ENCODE measurements at places on chromosomes 6 and 20.

- DNase-seq: no peak
Measured at GRCh38 chr6:70162972-70163371, 139.9 kb downstream of the COL9A1 start.

GRCh38 chr6:47464052-47464451, 13.5 kb upstream of the CD2AP start:
- DNase-seq: no peak

DNA sequence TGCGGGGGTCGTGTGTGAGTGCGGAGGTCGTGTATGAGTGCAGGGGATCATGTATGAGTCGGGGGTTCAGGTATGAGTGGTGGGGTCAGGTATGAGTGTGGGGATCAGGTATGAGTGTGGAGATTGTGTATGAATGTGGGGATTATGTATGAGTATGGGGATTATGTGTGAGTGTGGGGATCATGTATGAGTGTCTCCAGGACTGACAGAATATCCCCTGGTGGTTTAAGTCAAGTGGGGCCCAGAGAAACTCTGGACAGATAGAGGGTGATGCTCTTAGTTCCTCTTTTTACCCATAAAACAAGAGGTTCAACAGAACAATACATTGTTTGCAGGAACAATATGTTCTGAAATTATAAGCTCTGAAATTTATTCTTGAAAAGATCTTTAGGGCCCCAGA, 131.9 kb downstream of the UST start:
- DNase-seq: no peak

GRCh38 chr6:115468272-115469005, 592.3 kb downstream of the FRK start:
- DNase-seq: no peak

DNA sequence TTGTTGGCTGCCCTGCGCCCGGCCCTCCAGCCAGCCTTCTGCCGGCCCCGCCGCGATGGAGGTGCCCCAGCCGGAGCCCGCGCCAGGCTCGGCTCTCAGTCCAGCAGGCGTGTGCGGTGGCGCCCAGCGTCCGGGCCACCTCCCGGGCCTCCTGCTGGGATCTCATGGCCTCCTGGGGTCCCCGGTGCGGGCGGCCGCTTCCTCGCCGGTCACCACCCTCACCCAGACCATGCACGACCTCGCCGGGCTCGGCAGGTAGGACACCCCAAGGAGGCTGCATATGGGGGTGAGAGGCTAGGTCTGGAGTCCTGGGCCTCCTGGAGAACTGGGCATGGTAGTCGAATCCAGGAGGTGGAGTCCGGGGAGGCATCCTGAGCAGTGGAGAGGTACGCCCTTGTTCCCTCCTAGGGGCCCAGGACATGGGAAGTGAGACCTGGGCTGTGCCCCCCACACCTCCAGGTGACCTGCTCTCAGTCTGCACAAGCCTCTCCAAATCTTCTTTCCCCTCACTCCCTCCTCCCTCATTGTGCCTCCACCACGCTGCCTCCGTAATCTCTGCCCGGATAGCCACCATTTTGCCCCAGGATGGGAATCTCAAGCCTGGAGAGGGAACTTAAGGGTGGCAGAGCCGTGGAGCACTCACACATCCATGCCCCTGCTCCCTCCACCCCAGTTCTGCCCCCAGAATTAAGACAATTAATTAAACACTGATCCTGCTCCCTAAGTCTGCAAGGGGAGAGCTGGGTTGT, 541 bp downstream of the CDC25B start:
- no peak for DNase-seq

DNA sequence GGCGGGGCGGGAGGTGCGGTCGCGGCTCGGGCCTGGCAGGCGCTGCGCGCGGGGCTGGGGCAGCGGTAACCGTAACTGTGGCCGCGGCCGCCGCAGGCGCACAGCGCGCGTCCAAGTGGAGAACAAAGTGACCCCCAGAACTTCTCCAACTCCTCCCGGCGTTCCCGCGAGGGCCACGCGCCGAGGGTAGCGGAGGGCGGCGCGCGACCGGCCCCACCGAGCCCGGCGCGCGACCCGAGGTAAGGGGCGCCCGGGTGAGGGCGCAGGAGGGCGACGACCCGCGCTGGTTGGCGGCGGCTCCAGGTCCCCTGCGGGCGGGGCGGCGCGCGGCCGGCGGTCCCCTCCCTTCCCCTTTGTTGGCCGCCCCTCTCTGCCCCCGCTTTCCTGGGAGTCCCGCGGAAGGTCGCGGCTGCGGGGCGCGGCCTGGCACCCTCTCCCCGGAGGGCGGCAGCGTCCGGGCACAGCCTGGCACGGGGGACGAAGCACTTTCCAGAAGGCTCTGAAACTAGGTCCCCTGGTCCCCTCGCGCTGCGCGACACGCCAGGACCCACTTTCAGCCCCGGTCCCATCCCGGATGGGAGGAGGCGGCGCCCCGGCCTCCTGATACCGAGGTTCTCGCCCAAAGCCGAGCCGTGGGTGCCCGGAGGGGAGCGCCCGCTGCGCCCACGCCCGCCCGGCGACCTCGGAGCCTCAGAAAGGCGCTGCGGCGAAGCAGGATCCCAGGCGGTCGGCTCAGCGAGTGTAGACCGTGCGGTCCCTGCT, at the start of gene TIAM2:
Gene TIAM2, plus strand, starts transcription at position 62 of the 762 bp plus-strand sequence. CDS start 133,909 bp downstream, outside the sequence.
- no peak for DNase-seq

- no peak for DNase-seq
Measured at GRCh38 chr20:22630701-22631100, 46.3 kb upstream of the FOXA2 start.

- no peak for DNase-seq
Measured at GRCh38 chr20:50376888-50377459, 133.2 kb upstream of the PTPN1 start.

GRCh38 chr6:131948692-131949619, 2.2 kb downstream of the CCN2 start:
- no peak for DNase-seq

DNA sequence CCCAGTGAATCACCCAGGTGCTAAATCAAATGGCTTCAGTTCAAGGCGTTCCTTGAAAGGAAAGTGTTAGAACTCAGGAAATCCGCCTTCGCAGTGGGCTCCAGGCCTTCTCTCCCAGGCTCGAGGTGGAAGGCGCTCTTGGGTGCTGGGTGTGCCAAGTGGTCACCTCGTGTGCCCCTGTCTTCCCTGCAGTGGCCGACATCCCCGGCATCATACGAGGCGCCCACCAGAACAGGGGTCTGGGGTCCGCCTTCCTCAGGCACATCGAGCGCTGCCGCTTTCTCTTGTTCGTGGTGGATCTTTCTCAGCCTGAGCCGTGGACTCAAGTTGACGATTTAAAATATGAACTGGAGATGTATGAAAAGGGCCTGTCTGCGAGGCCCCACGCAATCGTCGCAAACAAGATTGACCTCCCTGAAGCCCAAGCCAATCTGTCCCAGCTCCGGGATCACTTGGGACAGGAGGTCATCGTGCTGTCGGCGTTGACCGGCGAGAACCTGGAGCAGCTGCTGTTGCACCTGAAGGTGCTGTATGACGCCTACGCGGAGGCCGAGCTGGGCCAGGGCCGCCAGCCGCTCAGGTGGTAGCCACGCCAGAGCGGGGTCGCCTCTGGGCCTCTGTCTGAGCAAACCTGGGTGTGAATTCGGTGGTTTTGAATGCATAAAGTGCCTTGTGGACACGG, 17.8 kb downstream of the MTG2 start:
- DNase-seq: no peak

GRCh38 chr6:169145991-169146501, 107.6 kb downstream of the THBS2 start:
- no peak for DNase-seq

DNA sequence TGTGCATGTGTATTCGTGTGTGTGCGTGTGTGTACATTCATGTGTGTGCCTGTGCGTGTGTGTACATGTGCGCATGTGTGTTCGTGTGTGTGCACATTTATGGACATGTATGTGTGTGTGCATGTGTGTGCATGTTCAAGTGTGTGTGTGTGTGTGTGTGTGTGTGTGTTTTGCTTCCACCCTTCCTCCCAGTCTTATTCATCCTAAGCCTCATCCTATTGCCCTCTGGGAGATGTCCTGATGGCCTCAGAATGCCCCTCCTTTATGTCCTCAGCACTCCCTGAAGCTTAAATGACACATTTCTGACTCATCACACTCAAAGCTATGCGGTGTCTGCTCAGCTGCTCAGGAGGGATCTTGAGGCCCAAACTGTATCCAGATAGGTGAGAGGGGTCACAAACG, 76.6 kb upstream of the CCDC167 start:
- no peak for DNase-seq

DNA sequence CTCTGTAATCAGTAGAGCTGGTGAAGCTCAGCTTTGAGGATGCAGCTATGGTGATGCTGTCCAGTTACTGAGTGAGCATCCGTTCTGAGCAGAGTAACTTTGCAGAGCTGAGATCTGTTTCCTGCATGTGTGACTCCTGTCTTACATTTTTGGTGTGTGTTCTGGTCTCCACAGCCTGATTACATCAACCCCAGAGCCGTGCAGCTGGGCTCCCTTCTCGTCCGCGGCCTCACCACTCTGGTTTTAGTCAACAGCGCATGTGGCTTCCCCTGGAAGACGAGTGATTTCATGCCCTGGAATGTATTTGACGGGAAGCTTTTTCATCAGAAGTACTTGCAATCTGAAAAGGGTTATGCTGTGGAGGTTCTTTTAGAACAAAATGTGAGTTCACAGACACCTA, 81.6 kb downstream of the FAM120B start:
- DNase-seq: no peak

GRCh38 chr20:43528258-43528875, 20.9 kb downstream of the L3MBTL1 start:
- no peak for DNase-seq

- no peak for DNase-seq
Measured at GRCh38 chr20:53918020-53918311, 152.4 kb downstream of the BCAS1 start.

- no peak for DNase-seq
Measured at GRCh38 chr6:112770308-112770707, 423.2 kb downstream of the RFPL4B start.

- DNase-seq: no peak
Measured at GRCh38 chr20:61391812-61392520, 139.9 kb downstream of the CDH4 start.

GRCh38 chr6:149137594-149137993, 179.9 kb upstream of the TAB2 start:
- DNase-seq: no peak

DNA sequence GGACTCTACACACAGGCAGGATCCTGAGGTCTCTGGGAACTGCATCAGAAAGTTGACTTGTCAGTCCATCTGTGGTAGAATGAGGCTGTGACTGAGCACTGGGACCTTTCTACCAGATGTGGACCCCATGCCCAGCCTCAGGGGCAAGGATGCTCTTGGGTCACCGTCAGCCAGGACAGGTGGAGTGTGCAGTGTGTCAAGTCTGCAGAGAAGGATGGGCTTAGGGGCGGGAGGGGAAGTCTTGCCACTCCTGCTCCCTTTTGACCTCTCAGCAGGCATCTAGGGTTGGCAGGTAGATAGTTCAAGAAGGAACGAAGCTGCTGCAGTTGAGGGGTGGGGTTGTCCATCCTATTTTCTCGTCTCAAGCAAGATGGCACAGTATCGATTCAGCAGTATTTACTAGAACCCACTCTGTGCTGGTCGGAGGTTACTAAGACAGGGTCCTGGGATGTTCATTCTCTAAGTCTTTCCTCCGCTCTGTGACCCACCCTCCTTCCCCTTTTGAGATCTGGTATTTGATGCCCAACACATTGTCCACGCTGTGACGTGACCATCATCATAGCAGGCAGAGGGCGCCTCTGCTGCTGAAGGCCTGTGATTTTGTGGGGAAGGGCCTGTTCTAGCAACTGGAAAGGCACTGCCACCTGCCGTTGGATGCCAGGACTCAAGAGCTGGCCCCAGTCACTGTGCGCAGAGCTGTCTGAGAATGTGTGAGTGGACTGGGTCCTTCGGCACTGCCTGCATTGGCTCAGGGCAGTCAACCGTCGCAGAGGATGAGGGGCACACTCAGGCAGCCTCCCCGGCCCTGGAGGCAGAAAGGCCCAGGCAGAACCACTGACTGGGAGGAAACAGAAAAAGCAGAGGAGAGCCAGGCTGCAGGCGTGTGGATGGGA, 23.2 kb downstream of the RBCK1 start:
- DNase-seq: peak; percentile 35

GRCh38 chr6:25446830-25447569, 167.8 kb downstream of the CARMIL1 start:
- no peak for DNase-seq

GRCh38 chr6:70763754-70764510, 96.2 kb downstream of the SMAP1 start:
- no peak for DNase-seq

GRCh38 chr20:13990465-13990864, at the start of gene SEL1L2:
SEL1L2 (minus strand) TSS chr20:13990614; CDS start chr20:13990534, 80 bp downstream.
- no peak for DNase-seq

GRCh38 chr6:118752803-118753202, 101.4 kb upstream of the CEP85L start:
- no peak for DNase-seq

GRCh38 chr6:19551611-19552010, 285.6 kb upstream of the ID4 start:
- DNase-seq: no peak

- DNase-seq: no peak
Measured at GRCh38 chr20:44053046-44053445, 133.9 kb downstream of the JPH2 start.

Data from CD4-positive, alpha-beta T cell treated with Interleukin-1 beta for 1 hour (primary cell).